Stimulated activated CD8-positive, alpha-beta memory T cell treated with anti-CD3 and anti-CD28 coated beads, Interleukin-15, amount 100 ng/mL, for 24 hours (primary cell): ENCODE measurements at places on chromosomes 6 and 20.

DNA sequence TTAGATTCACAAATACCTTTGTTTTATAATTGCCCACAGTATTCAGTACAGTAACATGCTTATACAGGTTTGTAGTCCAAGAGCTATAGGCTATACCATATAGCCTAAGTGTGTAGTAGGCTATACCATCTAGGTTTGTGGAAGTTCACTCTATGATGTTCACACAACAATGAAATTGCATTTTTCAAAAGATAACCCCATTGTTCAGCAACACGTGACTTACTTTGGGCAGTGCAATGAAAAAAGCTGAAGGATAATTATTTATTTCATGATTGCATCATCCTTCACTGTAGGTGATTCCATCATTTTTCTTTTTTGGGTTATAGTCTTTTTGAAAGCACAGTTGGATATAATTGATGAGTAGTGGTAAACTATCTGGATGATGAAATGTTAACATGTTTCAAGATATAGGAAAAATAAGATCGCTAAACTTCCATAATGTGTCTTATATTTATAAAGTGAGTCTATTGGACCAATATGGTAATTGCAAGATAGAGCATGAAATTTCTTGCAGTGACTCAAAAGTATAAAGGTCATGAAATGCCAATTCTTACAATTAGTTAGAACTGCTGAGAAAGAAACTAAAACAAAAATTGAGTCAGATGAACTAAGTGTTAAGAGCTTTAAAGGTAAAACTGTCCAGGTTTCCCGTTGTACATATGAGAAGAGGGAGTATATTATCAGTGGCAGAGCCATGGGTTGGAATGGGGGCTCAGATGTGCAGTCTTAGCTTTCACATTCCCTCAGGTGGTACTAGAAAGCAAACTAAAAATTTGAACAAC, 164.4 kb downstream of the ZFAND3 start:
- DNase-seq, result no peak

DNA sequence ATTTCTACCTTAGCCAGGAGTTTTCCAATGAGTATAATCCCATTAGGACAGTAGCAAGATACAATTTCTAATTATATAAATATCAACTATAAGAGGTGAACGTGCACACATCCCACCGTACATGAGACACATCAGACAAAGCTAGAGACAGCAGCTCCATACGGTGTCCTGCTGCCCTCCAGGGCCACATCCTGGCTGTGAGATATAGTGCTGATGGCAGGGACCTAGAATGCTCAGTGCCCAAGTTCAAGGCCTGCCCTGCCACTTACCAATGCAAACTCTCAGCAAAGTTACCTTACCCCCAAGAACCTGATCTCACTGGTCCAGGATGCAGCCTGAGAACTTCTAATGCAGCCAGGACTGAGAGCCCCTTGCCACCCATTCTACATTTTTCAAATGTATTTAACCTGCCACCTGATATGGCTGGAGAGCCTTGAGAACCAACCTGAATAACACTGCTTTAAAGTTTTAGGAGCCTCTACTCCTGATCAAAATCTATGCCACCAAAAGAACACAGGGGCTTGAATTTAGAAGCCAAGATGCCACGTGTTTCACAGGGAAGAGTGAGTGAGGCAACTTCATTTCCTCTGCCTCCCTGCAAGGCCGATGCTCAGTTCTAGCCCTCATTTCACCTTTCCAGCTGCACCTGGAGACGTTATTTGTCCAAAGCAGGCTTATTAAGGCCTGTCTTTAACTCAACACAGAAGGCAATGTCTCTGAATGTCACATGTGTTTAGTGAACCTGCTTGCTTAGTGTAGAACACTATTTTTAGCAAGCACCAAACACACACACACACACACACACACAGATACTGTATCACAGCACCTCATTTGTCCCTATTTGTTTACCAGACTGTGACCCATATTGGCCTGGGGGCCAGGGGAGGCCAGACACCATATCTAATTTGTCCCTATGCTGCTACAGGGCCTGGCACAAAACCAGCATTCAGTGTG, 6.1 kb downstream of the NFATC2 start:
- DNase-seq, result no peak

GRCh38 chr6:85660181-85660611, 17.5 kb upstream of the SYNCRIP start:
- DNase-seq, result no peak

DNA sequence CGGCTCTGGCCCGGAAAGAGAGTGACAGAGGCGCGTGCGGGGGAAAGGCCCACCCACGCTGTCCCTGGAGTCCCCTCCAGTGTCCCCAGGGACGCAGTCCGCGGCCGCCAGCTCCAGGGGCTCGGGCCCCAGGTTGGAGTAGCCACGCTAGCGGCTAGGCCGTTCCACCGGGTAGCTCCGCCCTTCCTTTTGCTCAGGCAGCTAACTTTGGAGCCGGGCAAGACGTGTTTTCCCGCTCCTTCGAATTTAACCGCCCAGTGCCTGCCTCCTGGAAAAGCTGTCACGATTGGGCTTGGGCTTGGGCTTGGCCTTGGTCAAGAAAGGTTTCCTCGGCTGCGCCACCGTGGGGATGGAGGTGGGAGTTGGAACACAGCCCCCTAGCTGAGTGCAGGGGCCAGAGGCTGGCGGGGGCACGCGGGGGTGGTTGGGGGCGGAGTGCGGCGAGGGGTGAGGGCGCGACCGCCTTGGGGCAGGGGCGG, 4.7 kb downstream of the LINC00237 start:
- no peak for DNase-seq

- DNase-seq, result no peak
Measured at GRCh38 chr6:15090145-15090579, 155.7 kb upstream of the JARID2 start.

DNA sequence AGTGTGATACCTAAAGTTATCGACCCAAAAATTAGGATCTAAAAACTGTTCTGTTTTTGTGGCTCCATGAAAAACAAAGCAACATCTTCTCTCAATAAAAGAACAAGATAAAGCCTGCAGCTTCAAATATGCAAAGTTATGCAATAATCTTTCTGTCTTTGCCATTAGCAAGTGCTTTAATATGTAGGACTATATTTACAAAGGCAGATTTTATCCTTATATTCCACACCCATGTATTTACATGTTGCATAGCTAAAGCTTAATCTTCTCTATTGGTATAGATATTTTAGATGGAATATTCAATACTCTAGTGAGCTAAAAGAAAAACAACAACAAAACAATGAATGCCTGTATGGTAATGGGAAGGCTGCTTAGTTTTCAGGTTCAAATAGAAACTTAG, 628.2 kb downstream of the PHF3 start:
- no peak for DNase-seq

- no peak for DNase-seq
Measured at GRCh38 chr6:154995254-154996015, at the start of gene TIAM2. TSS of gene TIAM2 (plus strand) at chr6:154995315. CDS start at chr6:155129224, 133,909 bp downstream.

GRCh38 chr20:17530153-17530552, 1.0 kb downstream of the BFSP1 start:
- no peak for DNase-seq

DNA sequence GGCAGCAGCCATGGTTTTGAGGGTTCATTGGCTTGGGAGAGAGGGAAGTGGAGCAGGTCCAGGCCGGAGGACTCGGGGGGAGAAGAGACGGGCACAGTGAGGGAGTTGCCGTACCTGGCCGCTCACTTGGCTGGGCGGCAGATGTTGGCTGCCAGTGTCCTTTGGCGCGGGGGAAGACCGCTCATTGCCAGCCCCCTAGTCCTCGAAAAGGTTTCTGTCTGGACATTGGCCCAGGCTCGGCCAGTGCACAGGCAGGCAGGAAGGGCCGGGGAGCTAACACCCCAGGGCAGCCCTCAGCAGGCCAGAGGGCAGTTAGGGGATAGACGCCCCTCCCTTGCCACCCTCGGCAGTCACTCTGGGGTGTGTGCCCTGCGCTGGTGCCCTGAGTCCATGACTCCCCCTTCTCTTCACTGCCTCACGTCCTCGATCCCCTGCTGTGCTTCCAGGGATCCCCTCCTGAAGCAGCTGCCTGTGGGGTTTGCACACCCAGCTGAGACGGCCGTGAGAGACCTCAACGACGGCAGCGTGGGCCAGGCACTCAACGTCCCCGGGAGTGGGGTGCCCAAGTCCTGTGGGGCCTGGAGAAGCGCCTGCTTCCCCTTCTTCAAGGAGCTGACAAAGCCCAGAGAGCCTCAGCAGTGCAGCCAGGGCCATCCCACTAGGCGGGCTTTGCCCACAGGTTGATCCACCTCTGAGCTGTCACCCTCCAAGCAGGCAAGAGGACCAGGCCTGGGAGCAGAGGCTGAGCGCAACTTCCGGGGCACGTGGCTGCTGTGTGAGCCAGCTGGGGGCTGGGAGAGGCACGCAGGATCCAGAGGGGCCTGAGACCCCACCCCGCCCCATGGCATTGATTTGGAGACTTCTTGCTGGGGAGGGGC, 20.4 kb downstream of the RBM38 start:
- DNase-seq, result no peak

- DNase-seq, result no peak
Measured at GRCh38 chr6:99761711-99762110, 155.1 kb downstream of the PRDM13 start.

- DNase-seq, result no peak
Measured at GRCh38 chr6:10518557-10519407, 2.4 kb upstream of the GCNT2 start.

GRCh38 chr6:139378882-139379341, 4.5 kb upstream of the CITED2 start:
- DNase-seq, result no peak

DNA sequence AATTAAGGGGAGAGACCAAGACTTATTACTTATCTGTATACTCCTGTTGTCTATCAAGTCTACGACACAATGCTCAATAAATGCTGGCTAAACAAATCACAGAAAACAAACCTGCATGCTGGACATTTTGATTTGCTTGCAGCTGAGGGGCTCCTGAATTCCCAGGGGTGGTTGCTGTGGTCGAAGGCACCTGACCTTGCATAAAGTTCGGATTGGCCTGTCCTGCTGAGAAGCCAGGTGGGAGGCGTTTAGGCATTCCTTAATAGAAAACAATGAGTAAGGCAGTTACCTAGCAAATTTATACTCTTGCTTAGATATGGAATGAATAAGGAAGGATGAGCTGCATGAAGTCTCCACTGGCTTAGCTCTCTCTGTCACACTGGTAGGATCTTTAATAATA, 50.5 kb downstream of the TP53INP2 start:
- DNase-seq, result no peak

GRCh38 chr6:46254331-46254730, 83.6 kb upstream of the ENPP5 start:
- no peak for DNase-seq

DNA sequence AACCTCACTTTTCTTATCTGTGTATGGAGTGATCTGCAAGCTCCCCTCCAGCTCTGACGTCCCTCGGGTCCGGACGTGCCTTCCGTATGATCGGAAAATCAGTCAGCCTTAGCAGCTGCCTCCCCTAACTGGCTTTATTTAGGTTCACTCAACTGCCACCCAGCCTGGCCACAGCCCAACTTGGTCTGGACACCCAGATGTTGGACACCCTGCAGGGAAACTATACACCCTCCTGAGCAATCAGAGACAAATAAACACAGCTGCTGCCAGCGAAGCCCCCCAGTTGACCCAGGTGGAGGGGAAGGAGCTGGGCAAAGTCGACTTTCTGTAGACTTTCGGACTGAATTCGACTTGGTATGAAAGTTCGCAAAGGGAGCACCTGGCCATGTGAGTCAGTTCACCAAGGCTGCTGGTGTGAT, 28.9 kb downstream of the TBC1D7 start:
- DNase-seq, result no peak

DNA sequence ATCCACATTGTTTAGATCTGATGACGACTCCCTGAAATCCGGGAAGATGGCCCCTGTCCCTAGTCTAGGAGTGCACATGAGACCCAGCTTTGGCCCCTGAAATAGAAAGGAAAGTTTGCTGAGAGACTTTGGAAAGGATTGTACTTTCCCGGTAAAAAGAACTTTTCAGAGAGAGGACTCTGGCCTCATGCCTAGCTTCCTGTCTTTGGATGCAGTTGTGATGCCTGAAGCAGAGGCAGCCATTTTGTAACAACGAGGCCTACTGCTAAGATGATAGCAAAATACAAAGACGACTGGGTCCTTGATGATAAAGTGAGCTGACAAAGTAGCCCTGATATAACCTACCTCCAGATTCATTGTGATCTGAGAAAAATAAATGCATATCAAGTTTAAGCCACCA, 6.9 kb downstream of the CPNE5 start:
- no peak for DNase-seq

DNA sequence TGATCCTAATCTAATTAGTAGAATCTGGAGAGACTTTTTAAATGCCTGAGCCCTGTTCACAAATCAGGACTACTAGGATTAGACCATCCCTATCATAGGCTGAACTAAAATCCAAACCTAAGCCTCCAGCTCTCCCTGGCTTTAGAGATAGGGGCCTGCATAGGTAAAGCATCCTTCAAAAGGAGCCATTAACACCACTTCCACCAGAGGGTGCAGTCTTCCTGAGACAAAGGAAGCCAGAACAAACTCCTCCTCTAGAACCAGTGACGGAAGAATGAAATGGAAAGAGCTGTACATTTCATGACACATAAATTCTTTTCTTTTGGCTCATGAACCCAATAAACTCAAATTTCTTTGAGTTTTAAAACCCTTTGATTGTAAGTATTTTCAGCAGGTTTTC, 291.2 kb upstream of the ADGRB3 start:
- no peak for DNase-seq

- no peak for DNase-seq
Measured at GRCh38 chr6:23106951-23107350, 537.6 kb downstream of the HDGFL1 start.

GRCh38 chr6:29625337-29625930, 7.5 kb downstream of the GABBR1 start:
- no peak for DNase-seq

DNA sequence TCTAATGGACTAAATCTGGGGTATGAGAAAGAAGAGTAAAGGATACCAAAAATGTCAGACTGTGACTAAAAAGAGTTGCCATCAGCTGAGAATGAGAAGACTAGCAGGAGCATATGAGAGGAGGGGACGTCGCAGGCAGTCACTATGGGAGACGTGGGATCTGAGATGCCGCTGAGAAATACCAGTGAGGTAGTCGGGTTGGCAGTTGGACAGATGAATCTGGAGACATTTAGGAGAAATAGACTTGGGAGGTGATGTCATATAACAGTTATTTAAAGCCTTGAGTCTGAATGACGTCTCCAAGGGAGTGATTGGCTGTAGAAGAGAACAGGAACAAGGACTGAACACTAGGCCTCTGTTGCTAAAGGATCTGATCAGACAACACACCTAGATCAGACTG, 51.5 kb upstream of the TRIM26 start:
- no peak for DNase-seq

DNA sequence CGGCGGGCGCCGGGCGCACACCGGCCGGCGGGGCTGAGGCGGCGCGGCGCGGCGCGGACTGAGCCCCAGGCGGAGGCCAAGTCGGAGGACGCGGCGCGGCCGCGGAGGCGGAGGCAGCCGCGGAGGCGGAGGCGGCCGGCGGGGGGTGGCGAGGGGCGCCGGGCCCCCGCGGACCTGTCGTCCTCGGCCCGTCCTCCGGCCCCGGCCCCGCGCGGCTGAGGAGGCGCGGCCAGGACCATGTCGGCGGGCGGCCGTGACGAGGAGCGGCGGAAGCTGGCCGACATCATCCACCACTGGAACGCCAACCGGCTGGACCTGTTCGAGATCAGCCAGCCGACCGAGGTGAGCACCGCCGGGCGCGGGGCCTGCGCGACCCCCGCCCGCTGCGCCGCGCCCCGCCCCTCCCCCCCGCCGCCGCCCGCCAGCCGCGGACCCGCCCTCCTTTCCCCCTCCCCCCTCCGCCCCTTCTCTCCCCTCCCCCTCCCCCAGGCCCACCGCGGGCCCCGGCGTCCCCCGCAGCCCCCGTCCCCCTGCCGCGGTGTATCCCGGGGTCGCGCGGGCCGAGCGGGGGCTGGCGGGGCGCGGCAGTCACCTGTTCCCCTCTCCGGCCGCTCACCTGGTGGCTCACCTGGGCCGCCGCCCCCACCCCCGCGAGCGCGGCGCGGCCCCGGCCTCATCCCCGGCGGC, at the start of gene AFDN:
TSS of gene AFDN (plus strand) at position 16 of the 687 bp plus-strand sequence. CDS start at position 238, 222 bp downstream.
- no peak for DNase-seq
